ENCODE measurements at places on chromosomes 1 and 21.

DNA sequence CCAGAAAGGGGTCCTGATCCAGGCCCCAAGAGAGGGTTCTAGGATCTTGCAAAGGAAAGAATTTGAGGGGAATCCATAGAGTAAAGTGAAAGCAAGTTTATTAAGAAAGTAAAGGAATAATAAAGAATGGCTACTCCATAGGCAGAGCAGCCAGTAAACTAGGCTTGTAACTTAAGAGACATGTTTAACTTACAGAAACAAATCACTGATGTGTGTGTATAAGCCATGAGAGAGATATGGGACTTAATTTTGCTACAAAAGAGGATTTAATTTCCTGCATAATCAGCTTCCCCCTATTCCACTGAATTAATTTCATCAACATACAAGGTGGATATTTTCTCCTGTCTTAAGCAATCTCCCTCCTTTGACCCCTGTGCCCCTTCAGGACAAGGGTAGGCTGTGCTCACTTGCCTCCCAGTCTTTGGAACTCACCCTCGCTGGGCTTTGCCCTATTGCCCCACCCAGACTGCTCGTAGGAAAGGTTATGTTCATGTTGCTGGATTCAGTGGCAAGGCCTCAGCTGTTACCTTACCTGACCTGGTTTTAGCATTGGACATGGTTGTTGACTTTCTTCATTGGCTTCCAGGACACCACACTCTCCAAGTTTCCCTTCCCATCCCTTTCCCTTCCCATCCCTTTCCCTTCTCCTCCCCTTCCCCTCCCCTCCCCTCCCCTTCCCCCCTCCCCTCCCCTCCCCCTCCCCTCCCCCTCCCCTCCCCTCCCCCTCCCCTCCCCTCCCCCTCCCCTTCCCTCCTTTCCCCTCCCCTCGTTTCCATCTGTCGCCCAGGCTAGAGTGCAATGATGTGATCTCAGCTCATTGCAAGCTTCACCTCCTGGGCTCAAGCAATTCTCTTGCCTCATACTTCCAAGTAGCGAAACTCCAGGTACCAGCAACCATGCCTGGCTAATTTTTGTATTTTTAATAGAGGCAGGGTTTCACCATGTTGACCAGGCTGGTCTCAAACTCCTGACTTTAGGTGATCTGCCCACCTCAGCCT, 44.6 kb downstream of the TBCE start:
- H3K27ac ChIP-seq = peak overlapping the region; percentile 80
- peaks cover 31% of the 10 kb centered on the region for H3K4me1 ChIP-seq
- DNase-seq = no peak
- H3K4me3 ChIP-seq = no peak overlapping the region

- H3K4me1 ChIP-seq = peaks cover 55% of the 10 kb centered on the region
- H3K36me3 ChIP-seq = peaks cover 7% of the 10 kb centered on the region
- H3K4me3 ChIP-seq = peak overlapping the region; percentile 80
- peaks cover 3% of the 10 kb centered on the region for H3K27me3 ChIP-seq
These were observed 35.9 kb downstream of the ITPKB start for GRCh38 chr1:226702957-226703831.

GRCh38 chr1:60936591-60937342, 145.6 kb upstream of the NFIA start:
- no peaks in the 10 kb centered on the region for H3K4me1 ChIP-seq
- peaks cover 5% of the 10 kb centered on the region for H3K27me3 ChIP-seq
- no peak overlapping the region for H3K4me3 ChIP-seq
- no peak for DNase-seq
- H3K27ac ChIP-seq = no peak overlapping the region

GRCh38 chr1:64472040-64472376, 2.1 kb downstream of the CACHD1 start:
- H3K4me1 ChIP-seq = peaks cover 56% of the 10 kb centered on the region
- H3K27me3 ChIP-seq = peaks cover 16% of the 10 kb centered on the region
- H3K36me3 ChIP-seq = peaks cover 3% of the 10 kb centered on the region
- peak overlapping the region; percentile 13 for H3K27ac ChIP-seq
- DNase-seq = no peak

DNA sequence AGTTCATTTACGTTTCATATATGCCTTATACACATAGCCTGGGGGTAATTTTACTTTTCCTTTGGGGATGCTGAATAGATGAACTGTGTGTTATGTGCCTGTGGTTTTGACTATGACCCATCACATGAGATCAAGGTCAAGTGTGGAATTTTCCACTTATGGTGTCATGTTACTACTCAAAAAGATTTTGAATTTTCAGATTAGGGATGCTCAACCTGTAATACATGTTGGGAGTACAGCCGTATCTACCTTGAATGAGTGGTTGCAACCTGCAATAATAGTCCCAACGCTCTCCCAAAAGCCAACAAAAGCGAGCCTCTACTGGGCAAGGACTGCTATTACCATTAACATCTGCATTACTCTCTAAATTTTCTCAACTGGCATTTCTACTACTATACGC, 68.5 kb upstream of the SDC3 start:
- peaks cover 19% of the 10 kb centered on the region for H3K4me1 ChIP-seq
- H3K27me3 ChIP-seq = no peaks in the 10 kb centered on the region
- H3K36me3 ChIP-seq = peaks cover 82% of the 10 kb centered on the region
- no peak for DNase-seq
- peak overlapping the region; percentile 78 for H3K27ac ChIP-seq
- H3K4me3 ChIP-seq = no peak overlapping the region

DNA sequence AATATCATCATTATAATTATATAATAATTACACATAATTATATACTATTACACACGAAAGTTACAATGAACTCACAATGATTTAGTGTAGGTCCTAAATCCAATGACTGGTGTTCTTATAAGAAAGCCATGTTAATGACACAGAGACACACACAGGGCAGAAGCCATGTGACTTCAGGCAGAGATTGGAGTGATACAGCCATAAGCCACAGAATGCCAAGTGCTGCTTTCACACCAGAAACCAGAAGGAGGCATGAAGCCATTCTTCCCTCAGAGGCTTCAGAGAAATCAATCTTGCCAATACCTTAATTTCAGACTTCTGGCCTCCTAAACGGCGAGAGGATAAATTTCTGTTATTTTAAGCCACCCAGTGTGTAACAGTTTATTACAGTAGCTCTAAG, 147.4 kb upstream of the KRTAP19-8 start:
- H3K36me3 ChIP-seq = peaks cover 60% of the 10 kb centered on the region
- DNase-seq = no peak
- no peak overlapping the region for H3K4me3 ChIP-seq
- peaks cover 43% of the 10 kb centered on the region for H3K4me1 ChIP-seq
- peak overlapping the region; percentile 92 for H3K27ac ChIP-seq

DNA sequence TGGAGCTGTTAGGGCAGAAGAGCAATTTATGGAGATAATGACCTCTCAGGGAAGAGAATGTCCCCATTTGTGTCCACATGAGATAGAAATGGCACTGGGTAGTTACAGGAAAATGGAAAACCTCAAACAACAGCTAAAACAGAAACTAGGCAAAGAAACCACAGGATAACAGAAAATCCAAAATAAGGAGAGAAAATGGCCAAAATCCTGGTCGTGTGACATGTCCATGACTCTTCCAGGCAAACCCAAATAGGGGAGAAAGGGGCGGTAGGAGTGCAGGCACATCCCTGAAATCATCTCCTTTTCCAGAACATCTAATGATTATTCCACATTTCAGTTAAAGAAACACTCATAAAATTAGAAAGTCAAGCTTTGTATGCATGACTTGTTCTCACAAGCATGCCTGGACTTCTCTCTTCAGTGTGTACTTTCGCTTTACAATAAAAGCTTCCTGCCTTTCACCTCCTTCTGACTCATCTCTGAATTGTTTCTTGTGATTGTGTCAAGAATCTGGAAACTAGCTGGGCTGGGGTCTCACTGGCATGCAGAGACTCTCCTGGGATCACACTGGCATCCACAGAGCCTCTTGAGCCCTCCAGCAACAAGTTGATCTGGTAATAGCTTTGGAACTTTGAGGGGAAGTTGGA, 171.4 kb upstream of the ZP4 start:
- H3K4me3 ChIP-seq = no peak overlapping the region
- H3K4me1 ChIP-seq = no peaks in the 10 kb centered on the region
- no peak overlapping the region for H3K27ac ChIP-seq

DNA sequence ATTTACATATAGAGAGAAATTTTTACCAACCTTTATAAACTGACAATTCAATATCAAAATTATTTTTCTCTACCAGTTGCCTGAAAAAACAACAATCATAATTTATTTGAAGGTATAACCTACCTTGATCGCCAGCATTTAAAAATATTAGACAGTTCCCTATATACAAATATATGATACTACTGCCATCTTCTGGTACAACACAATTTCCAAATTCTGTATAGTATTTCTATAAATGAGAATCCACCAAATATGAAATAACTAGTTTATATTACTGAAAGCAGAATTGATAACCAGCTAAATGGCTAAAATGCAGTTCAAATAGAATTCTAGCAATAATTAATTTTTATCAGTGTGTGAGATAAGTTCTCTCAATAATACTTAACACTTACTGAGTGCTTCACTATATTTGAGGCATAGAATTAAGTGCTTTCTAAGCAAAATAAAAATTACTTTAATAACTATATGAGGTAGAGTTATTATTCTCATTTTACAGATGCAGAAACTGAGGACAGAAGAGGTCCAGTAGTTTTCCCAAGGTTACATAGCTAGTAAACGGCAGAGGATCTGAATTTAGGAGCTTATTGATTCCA, 75.6 kb downstream of the PIGK start:
- DNase-seq = no peak
- H3K36me3 ChIP-seq = no peaks in the 10 kb centered on the region
- H3K27ac ChIP-seq = no peak overlapping the region
- no peak overlapping the region for H3K4me3 ChIP-seq
- H3K27me3 ChIP-seq = peaks cover 3% of the 10 kb centered on the region

GRCh38 chr1:202800742-202801141, 7.5 kb downstream of the KDM5B start:
- DNase-seq = no peak
- H3K27me3 ChIP-seq = peaks cover 2% of the 10 kb centered on the region
- peaks cover 46% of the 10 kb centered on the region for H3K36me3 ChIP-seq
- H3K4me3 ChIP-seq = no peak overlapping the region
- H3K27ac ChIP-seq = peak overlapping the region; percentile 90
- peaks cover 51% of the 10 kb centered on the region for H3K4me1 ChIP-seq

DNA sequence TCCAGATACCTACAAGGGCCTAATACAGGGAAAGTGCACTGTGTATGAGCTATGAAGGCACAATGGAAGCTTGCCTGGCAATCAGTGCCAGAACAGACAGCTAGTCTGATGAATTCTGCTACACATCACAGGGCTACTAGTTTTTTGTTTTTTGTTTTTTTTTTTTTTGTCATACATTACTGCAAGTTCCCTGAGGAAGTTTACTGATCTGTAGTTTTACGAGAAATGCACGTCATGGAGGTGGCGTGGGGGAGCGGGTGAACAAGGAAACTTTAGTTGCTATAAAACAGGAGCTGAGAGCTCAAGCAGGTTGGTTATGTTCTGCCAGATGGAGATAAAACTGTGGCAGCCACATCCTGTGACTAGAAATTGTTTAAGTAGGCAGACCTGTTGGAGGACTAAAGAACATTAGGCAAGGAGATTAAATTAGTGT, 17.7 kb downstream of the PTPRC start:
- H3K36me3 ChIP-seq = no peaks in the 10 kb centered on the region
- no peak overlapping the region for H3K4me3 ChIP-seq
- DNase-seq = no peak

GRCh38 chr21:39637197-39637970, 24.6 kb downstream of the B3GALT5 start:
- H3K4me1 ChIP-seq = peaks cover 57% of the 10 kb centered on the region
- no peaks in the 10 kb centered on the region for H3K36me3 ChIP-seq
- H3K27me3 ChIP-seq = peaks cover 17% of the 10 kb centered on the region
- no peak overlapping the region for H3K27ac ChIP-seq
- H3K4me3 ChIP-seq = no peak overlapping the region

Data from nephron progenitor cell (in vitro differentiated cells).